ENCODE measurements at places on chromosomes 13 and 19. TPM values are rescaled to one million over a fixed set of nuclear protein-coding genes. Genes with fewer than 3 reads are reported as not detected.

- peaks cover 94% of the 10 kb centered on the region for H3K4me1 ChIP-seq
- no peaks in the 10 kb centered on the region for H3K36me3 ChIP-seq
- no peak for DNase-seq
- no peaks in the 10 kb centered on the region for H3K27me3 ChIP-seq
- no peak overlapping the region for H3K27ac ChIP-seq
- no peak overlapping the region for H3K4me3 ChIP-seq
These were observed 52.8 kb downstream of the ELF1 start for GRCh38 chr13:40966298-40966697.

DNA sequence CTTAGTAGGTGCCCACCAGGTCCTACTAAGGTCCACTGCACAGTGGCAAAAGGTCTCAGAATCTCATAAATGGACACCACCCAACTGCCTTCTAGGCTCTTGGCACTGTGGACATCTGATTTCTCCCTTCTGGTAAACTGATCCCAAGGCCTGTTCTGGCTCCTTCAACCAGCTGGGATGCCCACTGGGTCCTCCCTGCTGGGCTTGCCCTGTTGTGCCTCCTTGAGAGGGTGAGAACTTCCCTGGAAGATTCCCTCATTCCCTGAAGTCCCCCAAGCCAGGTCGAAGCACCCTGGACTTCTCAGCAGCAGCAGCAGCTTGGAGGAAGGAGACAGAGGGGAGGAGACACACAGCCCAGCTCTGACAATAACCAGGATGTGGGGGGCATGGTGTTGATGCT is 6.6 kb upstream of the ZNF492 start:
- no peak overlapping the region for H3K4me3 ChIP-seq
- H3K27ac ChIP-seq: no peak overlapping the region
- H3K36me3 ChIP-seq: no peaks in the 10 kb centered on the region
- peaks cover 24% of the 10 kb centered on the region for H3K27me3 ChIP-seq
- no peak for DNase-seq

DNA sequence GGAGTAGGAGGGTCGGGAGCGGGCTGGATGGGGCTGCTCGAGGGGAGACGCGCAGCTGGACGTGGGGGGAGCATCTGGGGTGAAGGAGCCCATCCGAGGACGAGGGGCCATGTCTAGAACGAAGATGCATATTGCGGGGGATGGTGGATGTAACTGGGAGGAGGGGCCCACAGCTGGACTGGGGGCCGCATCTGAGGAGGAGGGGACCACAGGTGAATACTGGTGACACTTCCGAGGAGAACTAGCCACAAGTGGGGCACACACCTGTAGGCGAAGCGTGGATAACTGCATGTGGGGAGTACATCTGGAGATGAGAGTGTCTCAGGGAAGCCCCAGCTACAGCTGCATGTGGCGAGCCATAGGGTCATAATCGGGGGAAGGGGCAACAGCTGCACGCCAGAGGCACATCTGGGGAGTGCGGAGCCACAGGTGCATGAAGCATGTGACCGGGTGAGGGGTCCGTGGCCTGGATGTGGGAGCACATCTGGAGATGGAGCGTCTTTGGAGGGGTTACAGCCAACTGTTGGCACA is 402 bp downstream of the ZSWIM9 start:
- peaks cover 24% of the 10 kb centered on the region for H3K4me1 ChIP-seq
- peak overlapping the region; percentile 95 for H3K4me3 ChIP-seq
- H3K27ac ChIP-seq: peak overlapping the region; percentile 98
- peaks cover 34% of the 10 kb centered on the region for H3K36me3 ChIP-seq

GRCh38 chr19:18149596-18149975 is 3.4 kb upstream of the PIK3R2 start:
- no peak overlapping the region for H3K4me3 ChIP-seq
- H3K27me3 ChIP-seq: no peaks in the 10 kb centered on the region
- H3K4me1 ChIP-seq: peaks cover 30% of the 10 kb centered on the region
- no peak for DNase-seq

- no peak for DNase-seq
- no peaks in the 10 kb centered on the region for H3K4me1 ChIP-seq
These were observed 37.7 kb upstream of the SCEL start for GRCh38 chr13:77497835-77498234.

- H3K27me3 ChIP-seq: no peaks in the 10 kb centered on the region
- H3K4me1 ChIP-seq: no peaks in the 10 kb centered on the region
- H3K4me3 ChIP-seq: no peak overlapping the region
- no peak overlapping the region for H3K27ac ChIP-seq
- no peaks in the 10 kb centered on the region for H3K36me3 ChIP-seq
These were observed 1410.1 kb upstream of the ATXN8OS start for GRCh38 chr13:68697551-68697950.

DNA sequence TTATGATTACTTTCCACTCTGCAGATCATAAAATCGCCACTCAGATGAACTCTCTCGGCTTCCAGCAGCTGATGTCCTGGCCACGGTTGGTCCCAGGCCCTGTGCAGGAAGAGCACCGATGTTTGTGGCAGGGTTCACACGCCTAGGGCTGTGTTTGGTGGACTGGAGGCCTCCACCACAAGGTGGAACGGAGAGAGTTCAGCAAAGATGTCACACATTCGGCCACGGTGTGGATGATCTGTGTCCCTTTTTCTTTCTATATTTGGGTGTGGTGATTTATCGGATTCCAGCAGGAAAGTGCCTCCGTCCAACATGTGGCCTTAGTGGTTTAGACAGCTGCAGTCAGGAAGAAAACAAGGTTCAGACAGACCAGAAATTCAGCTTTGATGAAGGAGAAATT is 521 bp upstream of the SHISA2 start:
- no peaks in the 10 kb centered on the region for H3K36me3 ChIP-seq
- peaks cover 95% of the 10 kb centered on the region for H3K27me3 ChIP-seq
- no peak for DNase-seq
- peak overlapping the region; percentile 65 for H3K4me3 ChIP-seq
- peak overlapping the region; percentile 22 for H3K27ac ChIP-seq

DNA sequence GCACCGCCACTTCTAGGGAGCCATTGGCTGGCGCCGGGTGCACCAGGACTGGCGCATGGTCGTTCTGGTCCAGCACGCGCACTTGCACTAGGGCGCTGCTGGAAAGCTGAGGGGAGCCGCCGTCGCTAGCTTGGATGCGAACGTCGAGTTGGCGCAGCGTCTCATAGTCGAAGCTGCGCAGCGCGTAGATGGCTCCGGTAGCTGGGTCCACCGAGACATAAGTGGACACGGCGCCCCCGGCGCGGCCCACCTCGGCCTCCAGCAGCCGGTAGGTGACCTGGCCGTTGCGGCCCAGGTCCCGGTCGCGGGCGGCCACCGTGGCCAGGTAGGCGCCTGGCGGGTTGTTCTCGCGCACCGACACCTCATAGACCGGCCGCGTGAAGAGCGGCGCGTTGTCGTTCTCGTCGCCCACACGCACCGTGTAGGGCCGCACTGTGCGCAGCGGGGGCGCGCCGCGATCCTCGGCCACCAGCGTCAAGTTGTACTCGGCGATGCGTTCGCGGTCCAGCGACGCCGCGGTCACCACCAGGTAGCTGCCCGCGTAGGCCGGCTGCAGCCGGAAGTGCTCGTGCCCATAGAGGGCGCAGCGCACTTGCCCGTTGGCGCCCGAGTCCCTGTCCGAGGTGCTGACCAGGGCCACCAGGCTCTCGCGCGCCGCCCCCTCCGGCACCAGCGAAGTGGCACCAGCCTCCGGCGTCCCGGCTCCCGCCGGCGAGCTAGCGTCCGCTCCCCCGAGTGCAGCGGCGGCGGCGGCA is 1.7 kb downstream of the PCDH8 start:
- peaks cover 42% of the 10 kb centered on the region for H3K4me1 ChIP-seq
- peak overlapping the region; percentile 45 for H3K4me3 ChIP-seq
- H3K36me3 ChIP-seq: no peaks in the 10 kb centered on the region
- H3K27ac ChIP-seq: no peak overlapping the region
- H3K27me3 ChIP-seq: peaks cover 89% of the 10 kb centered on the region

GRCh38 chr13:111943229-111943795 is 123.6 kb upstream of the SOX1 start:
- peaks cover 90% of the 10 kb centered on the region for H3K27me3 ChIP-seq
- H3K36me3 ChIP-seq: no peaks in the 10 kb centered on the region
- H3K4me3 ChIP-seq: no peak overlapping the region
- no peaks in the 10 kb centered on the region for H3K4me1 ChIP-seq
- no peak for DNase-seq

GRCh38 chr13:80265348-80265747 is 75.6 kb downstream of the SPRY2 start:
- H3K4me3 ChIP-seq: no peak overlapping the region
- no peak overlapping the region for H3K27ac ChIP-seq
- no peaks in the 10 kb centered on the region for H3K36me3 ChIP-seq

GRCh38 chr13:99962242-99962641 is 9.3 kb downstream of the ZIC5 start:
- H3K4me1 ChIP-seq: peaks cover 22% of the 10 kb centered on the region
- no peak overlapping the region for H3K4me3 ChIP-seq
- no peak overlapping the region for H3K27ac ChIP-seq
- no peak for DNase-seq
- H3K36me3 ChIP-seq: no peaks in the 10 kb centered on the region

DNA sequence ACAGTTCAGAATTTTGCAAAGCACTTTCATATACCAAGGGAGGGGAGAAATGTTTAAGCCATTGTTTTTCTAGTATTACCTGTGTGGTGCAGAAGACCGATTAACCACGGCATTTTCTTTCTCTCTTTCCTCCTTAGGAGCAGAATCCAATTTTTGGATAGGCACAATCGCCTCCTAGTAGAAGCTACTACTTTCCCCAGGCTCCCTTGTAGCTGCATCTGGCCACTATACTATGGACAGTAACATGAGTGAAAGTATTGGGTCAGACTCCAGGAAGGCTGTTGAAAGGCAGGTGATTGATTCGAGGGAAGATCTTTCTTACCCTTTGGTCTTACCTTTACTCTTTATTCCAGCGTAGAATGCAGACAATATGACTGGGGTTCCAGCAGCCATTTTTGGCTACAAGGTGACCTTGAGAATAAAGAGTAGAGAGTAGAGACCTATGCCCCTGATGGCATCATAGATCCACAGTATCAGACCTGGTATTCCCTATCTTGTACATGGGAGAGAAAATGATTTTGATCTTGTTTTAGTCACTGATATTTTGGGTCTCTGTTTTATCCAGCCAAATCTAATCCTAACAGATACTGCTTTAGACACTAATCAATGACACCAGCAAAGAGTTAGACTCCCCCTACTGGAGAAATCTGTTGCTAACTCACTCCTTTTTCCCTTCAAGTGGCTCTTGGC is 77.0 kb downstream of the LRRC63 start:
- no peaks in the 10 kb centered on the region for H3K36me3 ChIP-seq
- H3K4me1 ChIP-seq: no peaks in the 10 kb centered on the region

DNA sequence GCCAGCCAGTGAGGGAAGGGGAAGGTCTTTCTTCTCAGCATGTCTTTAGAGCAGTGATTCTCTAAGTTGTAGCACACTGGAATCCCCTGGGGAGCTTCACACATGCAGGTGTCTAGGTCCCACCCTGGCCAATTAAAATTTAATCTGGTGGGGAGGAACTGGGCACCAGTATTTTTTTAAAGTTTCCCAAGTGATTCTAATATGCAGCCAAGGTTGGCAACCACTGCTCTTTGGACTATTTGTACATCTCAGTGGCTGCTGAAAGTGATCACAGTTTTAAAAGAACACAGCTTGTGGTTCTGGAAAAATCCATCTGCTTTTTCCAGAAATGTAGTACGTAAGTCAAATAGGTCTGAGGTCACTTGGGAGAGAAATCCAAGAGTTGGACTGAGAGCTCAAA is 10.7 kb upstream of the KATNAL1 start:
- DNase-seq: no peak
- H3K4me3 ChIP-seq: no peak overlapping the region
- H3K36me3 ChIP-seq: no peaks in the 10 kb centered on the region
- H3K27me3 ChIP-seq: no peaks in the 10 kb centered on the region
- H3K4me1 ChIP-seq: peaks cover 60% of the 10 kb centered on the region

- DNase-seq: peak; percentile 97
- peak overlapping the region; percentile 99 for H3K4me3 ChIP-seq
- H3K27ac ChIP-seq: peak overlapping the region; percentile 100
- H3K4me1 ChIP-seq: peaks cover 73% of the 10 kb centered on the region
- H3K27me3 ChIP-seq: no peaks in the 10 kb centered on the region
These were observed 483 bp downstream of the HNRNPL start for GRCh38 chr19:38849147-38849859.

DNA sequence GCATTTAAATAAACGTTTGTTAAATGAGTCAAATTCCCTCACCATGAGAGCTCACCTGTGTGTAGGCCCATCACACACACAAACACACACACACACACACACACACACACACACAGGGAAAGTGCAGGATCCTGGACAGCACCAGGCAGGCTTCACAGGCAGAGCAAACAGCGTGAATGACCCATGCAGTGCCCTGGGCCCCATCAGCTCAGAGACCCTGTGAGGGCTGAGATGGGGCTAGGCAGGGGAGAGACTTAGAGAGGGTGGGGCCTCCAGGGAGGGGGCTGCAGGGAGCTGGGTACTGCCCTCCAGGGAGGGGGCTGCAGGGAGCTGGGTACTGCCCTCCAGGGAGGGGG is 8.5 kb upstream of the CEACAM5 start:
- no peak overlapping the region for H3K27ac ChIP-seq
- H3K4me1 ChIP-seq: no peaks in the 10 kb centered on the region
- DNase-seq: no peak

TNFSF13B gene
- 1.7 TPM for total RNA-seq

KASH5 gene
- total RNA-seq: not detected

UHRF1 gene
- 1.3 TPM for total RNA-seq

KCNN1 gene
- 0.38 TPM for total RNA-seq

AKAP11 gene
- 22.7 TPM for total RNA-seq
